ENCODE measurements at places on chromosomes 6 and 20.

- DNase-seq, result no peak
Observed at GRCh38 chr20:31594558-31595379, 10.3 kb upstream of the ID1 start.

DNA sequence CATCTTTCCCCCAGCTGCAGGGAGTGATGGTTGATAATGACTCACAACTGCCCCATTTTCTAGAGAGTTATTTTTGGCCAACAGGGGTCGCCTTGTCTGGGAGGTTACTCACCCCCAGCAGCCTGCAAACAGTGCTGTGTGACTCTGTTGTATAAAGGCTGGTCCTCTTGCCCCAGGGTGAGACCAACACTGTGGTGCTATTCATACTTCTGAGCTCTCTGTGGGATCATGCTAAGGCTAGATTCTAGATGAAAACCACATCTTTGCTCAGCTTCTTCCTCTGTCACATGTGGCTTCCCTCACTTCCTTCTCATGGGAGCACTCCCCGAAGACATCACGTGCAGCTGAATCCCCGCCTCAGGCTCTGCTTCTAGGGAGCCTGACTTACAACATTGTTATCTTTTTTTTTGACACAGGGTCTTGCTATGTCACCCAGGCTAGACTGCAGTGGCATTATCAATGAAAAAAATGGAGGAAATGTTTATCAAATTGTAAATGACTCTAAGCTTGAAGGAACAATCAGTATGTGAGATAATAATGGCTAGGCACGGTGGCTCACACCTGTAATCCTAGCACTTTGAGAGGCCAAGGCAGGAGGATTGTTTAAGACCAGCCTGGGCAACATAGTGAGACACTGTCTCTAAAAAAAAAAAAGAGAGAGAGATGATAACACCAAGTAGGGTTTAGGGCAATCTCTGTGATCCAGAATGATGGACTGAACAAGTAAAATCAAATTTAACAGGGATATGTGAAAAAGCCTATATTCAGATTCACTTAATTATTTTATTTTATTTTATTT lies 55.7 kb upstream of the SLC23A2 start:
- peak; percentile 42 for DNase-seq

DNA sequence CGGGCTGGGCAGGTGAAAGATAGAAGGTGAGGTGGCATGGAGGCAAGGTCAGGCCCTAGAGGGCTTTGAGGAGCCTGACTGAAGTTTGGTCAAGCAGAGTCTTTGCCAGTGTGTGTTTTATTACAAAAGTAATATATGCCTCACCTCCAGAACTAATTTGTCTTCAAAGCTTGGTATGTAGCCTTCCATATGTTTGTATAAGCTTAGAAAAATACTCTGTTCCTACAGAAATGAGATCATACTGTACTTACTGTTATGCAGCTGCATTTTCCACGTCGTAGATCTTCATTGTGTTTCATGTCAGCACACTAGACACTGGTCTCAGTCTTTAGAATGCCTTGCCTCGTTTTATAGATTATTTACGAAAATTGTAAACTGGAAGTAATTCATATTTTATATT lies 61.8 kb downstream of the ANKS1A start:
- DNase-seq, result no peak

DNA sequence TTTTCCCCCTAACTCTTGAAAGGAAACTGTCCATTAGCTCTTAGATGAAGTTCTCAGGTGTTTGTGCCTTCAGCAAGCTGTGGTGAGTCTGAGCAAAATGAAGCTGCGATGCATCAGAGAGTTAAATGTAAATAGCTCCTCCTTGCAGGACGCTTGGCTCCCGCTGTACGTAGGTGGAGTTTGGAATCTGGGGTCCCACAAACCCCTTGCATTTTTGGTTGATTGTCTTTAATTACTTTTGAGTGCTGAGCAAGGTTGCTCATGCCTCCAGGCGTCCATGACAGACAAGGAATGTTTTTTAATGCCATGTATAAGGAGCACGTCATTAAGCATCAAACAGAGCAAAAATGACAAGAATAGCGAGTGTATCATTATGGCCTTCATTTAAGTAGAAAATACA lies 300.5 kb downstream of the TFAP2C start:
- no peak for DNase-seq

DNA sequence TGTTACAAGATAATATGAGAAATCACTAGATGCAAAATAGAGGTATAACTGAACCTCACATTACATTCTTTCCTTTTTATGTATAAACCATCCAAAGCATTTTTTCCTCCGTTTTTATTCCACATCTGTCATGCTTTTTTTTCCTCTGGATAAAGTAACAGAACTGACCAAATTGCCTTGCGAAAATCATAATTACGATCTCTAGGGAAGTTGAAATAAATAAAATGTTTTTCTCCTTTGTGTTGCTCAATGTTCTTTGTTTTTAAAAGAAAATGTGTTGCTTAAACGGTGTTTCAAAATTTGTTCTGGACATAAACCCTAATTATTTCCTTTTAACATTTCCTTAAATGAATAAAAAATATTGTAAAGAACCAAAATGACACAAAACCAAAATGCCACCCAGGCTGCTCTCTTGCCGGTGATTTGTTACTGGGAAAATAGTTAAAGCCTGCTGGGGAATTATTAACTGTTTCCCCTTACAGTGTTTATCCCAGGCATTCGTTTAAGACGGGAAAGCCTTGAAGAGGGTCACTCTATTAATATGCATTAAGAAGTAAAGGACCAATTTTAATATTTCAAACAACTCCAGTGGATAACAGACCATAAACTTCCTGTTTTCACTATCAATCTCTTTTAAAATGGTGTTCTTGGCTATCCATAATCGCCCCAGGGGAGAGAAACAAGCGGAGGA lies 1.7 kb upstream of the ADGRB3 start:
- no peak for DNase-seq

DNA sequence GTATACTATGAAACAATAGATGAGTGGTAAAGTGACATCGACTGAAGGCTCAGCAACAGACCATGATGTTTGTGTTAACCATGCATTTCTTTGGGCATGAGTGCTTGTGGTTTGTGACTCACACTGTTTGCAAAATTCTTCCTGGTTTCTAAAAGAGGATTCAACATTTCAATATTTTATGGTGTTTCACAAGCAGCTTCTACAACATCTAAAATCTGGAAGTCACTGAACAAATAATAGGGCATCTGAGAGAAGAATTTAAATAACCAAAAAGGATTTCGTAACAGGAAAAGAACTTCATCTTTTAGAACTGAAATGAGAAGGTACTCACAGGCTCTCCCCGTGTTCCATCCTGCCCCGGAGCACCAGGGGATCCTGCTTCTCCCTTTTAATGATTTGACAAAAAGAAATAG lies 146.2 kb downstream of the COL21A1 start:
- DNase-seq, result no peak

DNA sequence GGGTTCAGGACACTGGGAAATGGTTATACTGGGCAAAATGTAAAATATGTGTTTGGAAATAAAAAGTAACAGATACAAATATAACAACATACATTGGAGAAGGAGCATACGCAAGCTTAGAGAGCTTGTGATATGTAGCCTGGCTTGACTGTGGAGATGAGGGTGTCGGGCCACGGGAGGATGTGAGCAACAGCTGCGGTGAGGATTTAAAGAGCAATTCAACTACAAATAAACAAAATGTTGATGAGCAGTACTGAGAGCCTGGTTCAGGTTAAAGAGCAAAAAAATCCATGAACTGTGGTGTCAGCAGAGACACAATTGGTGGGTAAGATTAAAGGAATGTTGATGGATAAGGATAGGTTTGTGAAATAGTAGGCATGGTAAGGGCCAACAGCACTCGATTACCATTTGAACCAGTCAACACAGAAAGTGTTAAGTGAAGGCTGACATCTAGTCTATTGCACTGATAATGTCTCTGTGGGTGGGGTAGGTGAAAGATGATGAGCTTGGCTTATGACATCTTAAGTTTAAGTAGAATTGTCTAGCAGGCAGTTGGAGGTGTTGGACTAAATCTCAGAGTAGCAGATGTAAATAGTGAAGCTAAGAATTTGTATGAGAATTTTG lies 723.2 kb downstream of the EPM2A start:
- no peak for DNase-seq

- DNase-seq, result no peak
Observed at GRCh38 chr20:35248641-35249475, 22.4 kb downstream of the MMP24 start.
